Articular chondrocyte of knee joint (primary cell): ENCODE measurements at places on chromosomes 3 and 15. TPM values are rescaled to one million over a fixed set of nuclear protein-coding genes. Genes with fewer than 3 reads are reported as not detected.

The GRM2 gene
- total RNA-seq: under 0.01 and 0.13 TPM in 2 replicates

The SCG3 gene
- under 0.01 TPM in 1 of 2 replicates, not detected in the other for total RNA-seq

The CLPX gene
- 59.7 and 62.5 TPM in 2 replicates for total RNA-seq

The CGNL1 gene
- total RNA-seq: 4.7 and 8.1 TPM in 2 replicates

The NLGN1 gene
- total RNA-seq: 28.4 and 33.8 TPM in 2 replicates

The TYRO3 gene
- total RNA-seq: 4.8 and 7.3 TPM in 2 replicates

The TGM5 gene
- total RNA-seq: 0.22 and 0.78 TPM in 2 replicates

The MOBP gene
- not detected in 2 replicates for total RNA-seq

The WNT7A gene
- total RNA-seq: not detected in 2 replicates

The IQCH gene
- 4.2 and 7.3 TPM in 2 replicates for total RNA-seq

The SQOR gene
- 182 and 186 TPM in 2 replicates for total RNA-seq

The KNL1 gene
- 15.5 and 23.8 TPM in 2 replicates for total RNA-seq

The CEMIP gene
- total RNA-seq: 1,480 and 1,735 TPM in 2 replicates

The CHRM5 gene
- not detected in 2 replicates for total RNA-seq

The SKIC8 gene
- 47.2 and 62.3 TPM in 2 replicates for total RNA-seq

The DENND6A gene
- total RNA-seq: 26.3 and 32.4 TPM in 2 replicates

The RGMA gene
- 2.9 and 4.1 TPM in 2 replicates for total RNA-seq

The MEGF11 gene
- total RNA-seq: not detected in 2 replicates

The CSPG4 gene
- total RNA-seq: 144 and 158 TPM in 2 replicates

The INAFM2 gene
- total RNA-seq: 6.1 and 6.7 TPM in 2 replicates

The LCTL gene
- total RNA-seq: 1.7 and 1.8 TPM in 2 replicates

The FOXL2NB gene
- 0.13 and 0.22 TPM in 2 replicates for total RNA-seq

The NTRK3 gene
- total RNA-seq: 0.11 and 0.13 TPM in 2 replicates

The SV2B gene
- under 0.01 TPM in 1 of 2 replicates, not detected in the other for total RNA-seq

The PLA1A gene
- 0.32 TPM in 1 of 2 replicates, not detected in the other for total RNA-seq

The DUT gene
- 80.5 and 81.3 TPM in 2 replicates for total RNA-seq

The CCR4 gene
- not detected in 2 replicates for total RNA-seq

The GRIP2 gene
- total RNA-seq: 0.65 and 1.6 TPM in 2 replicates

The TRPM7 gene
- total RNA-seq: 131 and 139 TPM in 2 replicates

The FANCD2 gene
- total RNA-seq: 6.7 and 19.5 TPM in 2 replicates

The LTK gene
- total RNA-seq: 0.11 and 0.13 TPM in 2 replicates

The ANKUB1 gene
- not detected in 2 replicates for total RNA-seq

The DZIP1L gene
- 32.0 and 32.9 TPM in 2 replicates for total RNA-seq

The MCF2L2 gene
- 0.65 and 1.0 TPM in 2 replicates for total RNA-seq

The ARHGEF26 gene
- 5.1 and 5.2 TPM in 2 replicates for total RNA-seq

The GOLGA8J gene
- 0.22 and 0.52 TPM in 2 replicates for total RNA-seq

The CPB1 gene
- 0.54 TPM in 1 of 2 replicates, not detected in the other for total RNA-seq

The LRRC15 gene
- 7.1 and 29.7 TPM in 2 replicates for total RNA-seq

The ACTRT3 gene
- total RNA-seq: 4.4 and 5.0 TPM in 2 replicates

The PYGO1 gene
- total RNA-seq: 20.4 and 20.5 TPM in 2 replicates

The SLC26A6 gene
- total RNA-seq: 20.8 and 27.6 TPM in 2 replicates

The CHRD gene
- 1.7 and 4.7 TPM in 2 replicates for total RNA-seq

The FBLN2 gene
- total RNA-seq: 53.0 and 56.7 TPM in 2 replicates

The MEX3B gene
- 1.3 and 3.1 TPM in 2 replicates for total RNA-seq

The FAM174B gene
- 9.3 and 9.9 TPM in 2 replicates for total RNA-seq

The FBXO40 gene
- not detected in 2 replicates for total RNA-seq
